Mesothelial cell of epicardium (in vitro differentiated cells): ENCODE measurements at places on chromosomes 1 and 21.

GRCh38 chr1:61241973-61242381 lies 159.6 kb downstream of the NFIA start:
- H3K4me1 ChIP-seq: peaks cover 57% of the 10 kb centered on the region
- DNase-seq: no peak
- no peak overlapping the region for H3K4me3 ChIP-seq
- H3K36me3 ChIP-seq: peaks cover 4% of the 10 kb centered on the region
- no peaks in the 10 kb centered on the region for H3K27me3 ChIP-seq

- peaks cover 31% of the 10 kb centered on the region for H3K36me3 ChIP-seq
- no peak for DNase-seq
- peaks cover 31% of the 10 kb centered on the region for H3K4me1 ChIP-seq
- H3K4me3 ChIP-seq: peak overlapping the region; percentile 89
These were observed 1.3 kb upstream of the HMGN2 start for GRCh38 chr1:26470878-26471497.

GRCh38 chr1:201190624-201191051 lies at the start of gene IGFN1:
Gene IGFN1, plus strand, starts transcription at chr1:201190824. Its CDS starts 2,470 bp downstream, at chr1:201193294.
- no peaks in the 10 kb centered on the region for H3K36me3 ChIP-seq
- H3K27ac ChIP-seq: no peak within 1 kb of the TSS
- H3K4me3 ChIP-seq: no peak within 1 kb of the TSS
- H3K27me3 ChIP-seq: peaks cover 27% of the 10 kb centered on the region
- DNase-seq: no peak

- no peaks in the 10 kb centered on the region for H3K36me3 ChIP-seq
- peaks cover 5% of the 10 kb centered on the region for H3K4me1 ChIP-seq
- H3K4me3 ChIP-seq: no peak overlapping the region
- no peak for DNase-seq
- H3K27me3 ChIP-seq: no peaks in the 10 kb centered on the region
- no peak overlapping the region for H3K27ac ChIP-seq
These were observed 29.7 kb upstream of the RNF2 start for GRCh38 chr1:185015631-185016030.

DNA sequence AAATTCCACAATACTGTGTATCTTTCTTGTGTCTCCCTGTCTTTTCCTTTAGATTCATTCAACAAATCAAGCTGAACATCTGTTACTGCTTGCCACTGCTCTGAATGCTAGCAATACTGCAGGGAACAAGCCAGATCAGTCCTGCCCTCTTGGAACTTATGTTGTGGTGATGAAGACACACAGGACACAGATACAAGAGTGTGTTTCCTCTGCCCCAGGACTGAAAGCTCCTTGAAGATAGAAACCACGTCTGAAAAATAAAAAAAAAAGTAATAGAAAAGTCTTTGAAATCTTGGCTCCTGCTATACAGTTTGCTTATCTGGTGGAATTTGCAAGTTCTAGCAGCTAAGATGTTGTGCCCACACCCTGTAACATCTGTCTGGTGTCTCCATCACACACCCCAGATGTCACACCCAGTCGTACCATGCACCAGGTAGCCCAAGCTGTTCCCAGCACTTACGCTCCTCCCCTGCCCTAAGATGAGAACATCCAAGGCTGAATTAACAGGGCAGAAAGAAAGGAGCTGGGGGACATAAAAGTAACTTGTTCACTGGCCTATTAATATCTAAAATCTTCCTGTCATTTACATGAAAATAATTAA lies 80.2 kb upstream of the GALNT2 start:
- H3K27me3 ChIP-seq: peaks cover 24% of the 10 kb centered on the region
- no peak overlapping the region for H3K4me3 ChIP-seq
- DNase-seq: no peak
- H3K36me3 ChIP-seq: no peaks in the 10 kb centered on the region
